ENCODE measurements at places on chromosomes 4 and X.

GRCh38 chr4:25180524-25181131, 20.4 kb upstream of the SEPSECS start:
- peak; percentile 14 for DNase-seq

- DNase-seq = no peak
Measured at GRCh38 chrX:111244235-111244750, 26.0 kb downstream of the CAPN6 start.

DNA sequence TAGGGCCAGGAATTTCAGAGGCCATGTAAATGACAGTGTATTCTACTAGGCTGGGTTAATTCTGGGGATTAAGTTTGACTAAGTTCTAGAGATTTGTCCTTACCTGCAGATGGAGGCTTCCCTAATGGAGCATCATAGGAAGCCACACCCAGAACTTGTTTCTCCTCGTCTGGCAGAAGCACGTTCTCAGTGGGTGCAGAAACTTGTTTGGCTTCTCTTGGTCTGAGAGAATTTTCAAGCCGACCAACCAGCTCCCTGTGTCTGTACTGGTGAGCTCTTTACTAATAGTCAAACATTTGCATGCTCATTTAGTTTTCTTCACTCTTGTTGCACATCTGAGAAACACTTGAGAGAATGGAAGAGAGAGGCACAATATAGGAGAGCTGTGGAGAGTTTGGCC, 907 bp upstream of the ATP10D start:
- no peak for DNase-seq

- DNase-seq = no peak
Measured at GRCh38 chr4:48742412-48742811, 37.7 kb downstream of the FRYL start.

GRCh38 chrX:154748712-154749339, 2.1 kb downstream of the GAB3 start:
- DNase-seq = peak; percentile 51

DNA sequence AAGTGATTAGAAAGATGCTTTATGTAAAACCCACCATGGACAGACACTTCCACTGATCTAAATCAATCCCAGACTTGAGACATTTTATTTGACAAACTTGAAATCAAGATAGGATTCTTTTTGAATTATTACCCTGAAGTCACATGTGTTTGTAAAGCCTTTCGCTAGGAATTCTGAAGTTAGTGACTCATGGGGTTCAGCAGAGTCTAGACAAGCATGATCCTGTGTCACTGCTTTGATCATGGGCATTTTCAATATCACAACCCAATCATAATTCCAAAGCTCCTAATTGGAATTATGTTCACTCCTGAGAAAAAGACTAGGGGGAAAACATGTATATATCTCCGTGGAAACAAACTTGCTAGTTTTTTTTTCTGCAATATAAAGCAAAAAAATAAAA, 67.5 kb upstream of the BMP3 start:
- no peak for DNase-seq

DNA sequence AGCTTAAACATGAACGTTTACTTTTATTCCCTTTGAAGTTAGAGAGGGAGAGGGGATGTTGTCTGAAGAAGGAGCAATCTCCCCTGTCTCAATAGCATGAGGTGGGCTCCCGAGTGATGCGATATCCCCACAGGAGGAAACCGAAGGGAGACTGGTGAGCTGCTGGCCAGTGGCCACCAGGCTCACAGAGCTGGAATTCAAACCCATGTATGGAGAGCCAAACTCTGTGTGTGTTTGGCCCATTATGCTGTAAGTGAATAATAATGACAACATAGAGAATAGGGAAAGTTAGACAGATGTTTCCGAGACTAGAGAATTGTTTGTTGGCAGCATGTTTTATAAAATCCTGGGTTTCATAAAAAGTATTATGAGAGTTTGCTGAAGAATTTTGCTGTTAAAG, 66.1 kb upstream of the CLNK start:
- DNase-seq = no peak

DNA sequence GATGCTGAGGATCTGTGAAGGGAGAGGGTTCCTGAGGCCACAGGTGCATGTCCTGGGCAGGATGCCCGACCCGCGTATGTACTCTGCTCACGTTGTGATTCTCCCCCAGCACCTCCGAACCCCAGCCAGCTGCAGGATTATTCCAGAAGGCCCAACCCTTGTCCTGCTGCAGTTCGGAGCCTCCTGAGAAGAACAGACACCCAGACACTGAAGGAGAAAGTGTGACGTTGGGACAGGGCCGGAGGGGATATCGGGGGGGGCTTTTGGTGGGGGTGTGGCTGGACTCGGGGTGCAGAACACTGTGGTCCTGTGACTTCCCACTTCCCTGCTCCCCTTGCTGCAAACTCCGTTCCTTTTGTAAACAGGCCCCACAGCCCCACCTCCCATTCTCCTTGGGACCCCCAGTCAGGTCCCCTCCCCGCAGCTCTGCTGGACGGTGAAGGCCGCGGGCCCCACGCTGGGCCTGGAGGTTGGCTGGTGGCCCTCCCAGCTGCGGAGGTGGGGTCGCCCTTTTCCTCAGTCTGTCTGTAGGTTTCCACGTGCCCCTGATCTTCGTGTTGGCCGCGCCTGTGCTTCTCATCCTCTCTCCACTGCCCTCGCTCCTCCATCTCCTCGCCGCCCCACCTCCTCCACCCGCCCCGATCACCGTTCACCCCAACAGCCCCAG, 83.0 kb upstream of the ADRA2C start:
- DNase-seq = no peak
